Upper lobe of right lung (tissue), 1 donor: ENCODE measurements at places on chromosomes 11 and 22.

GRCh38 chr11:60912223-60912850 is 1.6 kb upstream of the TMEM109 start:
- no peak for DNase-seq

DNA sequence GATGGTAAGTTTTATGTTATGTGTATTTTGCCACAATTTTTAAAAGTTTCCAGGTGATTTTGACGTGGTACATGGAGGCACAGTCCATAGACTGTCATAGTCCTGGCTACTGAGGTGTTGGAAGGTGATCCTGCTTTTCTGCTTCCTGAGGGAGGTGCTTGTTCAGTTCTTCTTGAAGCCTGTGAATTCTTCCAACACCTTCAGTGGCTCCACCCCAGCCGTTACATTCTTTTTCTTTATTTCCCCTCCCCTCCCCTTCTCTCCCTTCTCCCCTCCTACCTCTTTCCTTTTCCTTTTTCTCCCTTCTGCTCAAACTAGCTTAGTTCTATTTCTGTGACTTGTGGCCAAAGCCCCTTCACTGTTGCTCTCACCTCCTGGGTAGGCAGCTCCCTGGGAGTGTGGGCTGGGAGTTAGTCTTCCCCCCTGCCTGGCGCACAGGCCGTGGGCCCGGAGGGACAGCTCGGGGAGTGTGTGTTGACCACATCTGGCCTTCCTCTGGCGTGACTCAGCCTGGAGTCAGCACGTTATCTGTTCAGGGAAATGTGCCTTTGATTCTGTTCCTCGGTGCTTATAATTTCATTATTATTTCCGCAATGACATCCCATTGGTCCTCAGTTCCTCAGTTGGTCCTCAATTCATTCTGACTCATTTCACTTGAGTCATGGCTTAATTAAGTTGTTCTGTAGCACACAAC is 566.2 kb downstream of the TBC1D22A start:
- DNase-seq: no peak

GRCh38 chr11:101860696-101861427 is 53.9 kb upstream of the CEP126 start:
- DNase-seq: peak; percentile 56

DNA sequence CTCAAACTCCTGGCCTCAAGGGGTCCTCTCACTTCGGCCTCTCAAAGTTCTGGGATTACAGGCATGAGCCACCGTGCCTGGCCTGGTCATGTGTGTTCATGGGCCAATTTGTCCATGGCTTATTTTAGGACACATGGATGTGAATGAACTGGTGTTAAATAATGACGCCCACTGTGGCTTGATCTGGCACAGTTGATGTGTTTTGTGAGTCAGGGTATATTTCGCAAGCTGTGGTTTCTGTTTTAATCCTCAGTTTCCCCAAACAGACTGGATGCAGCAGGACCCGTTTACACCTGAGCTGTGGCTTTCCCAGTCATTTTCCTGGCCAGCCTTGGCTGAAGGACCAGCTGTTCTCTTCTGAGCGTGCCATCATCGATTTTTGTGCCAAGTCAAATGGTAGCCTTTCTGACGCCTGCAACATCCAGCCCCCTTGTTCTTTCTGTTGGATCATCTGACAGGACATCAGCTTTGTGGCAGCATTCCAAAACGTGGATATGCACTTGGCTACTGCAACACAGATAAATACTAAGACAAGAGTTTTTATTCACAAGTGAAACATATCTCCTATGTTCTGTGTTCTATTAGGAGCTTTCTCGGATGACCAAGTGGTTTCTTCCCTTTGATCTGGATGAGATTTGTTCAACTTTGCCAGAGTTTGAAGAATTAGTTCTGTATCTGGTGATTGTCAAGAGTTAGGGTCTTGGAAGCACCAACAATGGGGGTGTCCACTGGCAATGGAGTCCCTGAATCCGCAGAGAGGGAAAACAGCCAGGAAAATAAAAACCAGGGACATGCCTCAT is 40.0 kb upstream of the SEPTIN5 start:
- DNase-seq: no peak

DNA sequence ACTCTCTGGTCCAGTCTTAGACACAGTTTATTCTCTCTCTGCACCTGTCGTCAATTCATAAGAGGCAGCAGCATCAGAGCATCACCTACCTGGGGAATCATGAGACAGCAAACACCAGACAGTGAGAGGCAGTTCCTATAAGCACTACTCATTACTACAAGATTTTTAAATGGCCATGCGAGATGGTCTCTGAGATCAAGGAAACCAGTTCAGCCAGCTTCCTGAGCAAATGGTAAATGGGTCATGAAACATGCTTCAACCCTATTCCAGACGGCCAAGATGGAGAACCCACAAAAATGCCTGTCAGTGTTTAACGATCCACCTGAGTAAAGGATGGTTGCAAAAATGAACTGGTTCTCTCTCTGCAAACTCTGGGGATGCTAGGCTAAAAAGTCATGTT is 52.9 kb downstream of the SYTL2 start:
- no peak for DNase-seq

DNA sequence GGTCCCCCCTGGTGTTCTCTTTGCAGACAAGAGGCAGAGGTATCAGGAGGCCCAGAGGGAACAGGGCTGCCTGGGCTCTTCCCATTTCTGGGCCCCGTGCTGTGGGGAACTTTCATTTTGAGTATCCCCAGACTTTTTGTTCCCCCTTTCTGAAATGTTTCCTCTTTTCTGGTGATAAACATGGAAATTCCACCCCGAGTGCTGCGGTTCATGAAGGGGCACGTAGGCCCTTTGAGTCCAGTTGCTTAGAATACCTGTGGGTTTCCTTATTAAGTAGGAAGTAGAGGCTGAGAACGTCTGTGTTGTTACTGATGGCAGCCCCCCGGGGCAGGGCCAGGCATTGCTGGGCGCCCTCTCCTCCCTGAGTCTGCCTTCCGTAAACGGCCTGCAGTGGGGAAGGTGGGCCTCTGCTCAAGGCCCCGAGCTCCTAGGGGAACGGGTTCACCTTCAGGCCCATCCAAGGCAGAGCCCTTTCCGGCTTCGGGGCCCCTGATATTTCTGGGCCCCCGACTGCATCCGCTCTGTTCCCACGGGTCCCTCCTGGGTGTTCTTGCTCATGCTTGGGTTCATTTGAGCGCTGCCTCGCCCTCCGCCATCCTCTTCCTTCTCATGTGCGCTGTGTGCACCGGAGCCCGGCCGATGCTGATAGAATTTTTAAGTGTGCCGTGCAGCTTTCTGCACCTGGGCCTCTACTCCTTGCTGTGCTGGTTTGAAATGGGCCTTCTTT is 12.0 kb downstream of the TBC1D22A start:
- DNase-seq: no peak

GRCh38 chr11:47148270-47148669 is 28.4 kb downstream of the ARFGAP2 start:
- no peak for DNase-seq

GRCh38 chr22:39871008-39871798 is 22.4 kb downstream of the ENTHD1 start:
- no peak for DNase-seq

DNA sequence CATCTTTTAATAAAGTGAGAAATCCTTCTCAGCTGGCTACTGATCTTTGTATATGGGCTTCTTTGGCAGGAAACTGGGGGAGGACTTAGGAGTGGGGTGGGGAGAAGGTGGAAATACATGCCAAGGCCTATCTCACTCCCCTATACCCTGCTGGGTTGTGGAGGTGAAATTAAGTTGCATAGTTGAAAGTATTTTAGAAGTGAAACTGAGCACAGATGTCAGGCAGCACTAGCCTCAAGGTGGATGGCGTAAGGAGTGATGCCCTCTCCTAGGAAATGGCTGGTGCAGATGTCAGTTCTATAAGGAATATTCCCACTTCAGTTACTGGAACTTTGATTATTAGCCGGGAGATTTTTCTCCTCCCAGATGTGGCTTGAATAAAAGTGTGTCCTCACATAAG is 46.3 kb downstream of the NNMT start:
- DNase-seq: no peak

GRCh38 chr11:101346591-101346990 is 217.0 kb upstream of the PGR start:
- DNase-seq: no peak

- no peak for DNase-seq
These were observed 90.8 kb upstream of the ALKBH3 start for GRCh38 chr11:43789700-43790443.

- peak; percentile 64 for DNase-seq
These were observed 19.8 kb upstream of the RAPSN start for GRCh38 chr11:47468598-47469214.

- DNase-seq: no peak
These were observed 10.4 kb downstream of the FADS2 start for GRCh38 chr11:61838501-61838900.

DNA sequence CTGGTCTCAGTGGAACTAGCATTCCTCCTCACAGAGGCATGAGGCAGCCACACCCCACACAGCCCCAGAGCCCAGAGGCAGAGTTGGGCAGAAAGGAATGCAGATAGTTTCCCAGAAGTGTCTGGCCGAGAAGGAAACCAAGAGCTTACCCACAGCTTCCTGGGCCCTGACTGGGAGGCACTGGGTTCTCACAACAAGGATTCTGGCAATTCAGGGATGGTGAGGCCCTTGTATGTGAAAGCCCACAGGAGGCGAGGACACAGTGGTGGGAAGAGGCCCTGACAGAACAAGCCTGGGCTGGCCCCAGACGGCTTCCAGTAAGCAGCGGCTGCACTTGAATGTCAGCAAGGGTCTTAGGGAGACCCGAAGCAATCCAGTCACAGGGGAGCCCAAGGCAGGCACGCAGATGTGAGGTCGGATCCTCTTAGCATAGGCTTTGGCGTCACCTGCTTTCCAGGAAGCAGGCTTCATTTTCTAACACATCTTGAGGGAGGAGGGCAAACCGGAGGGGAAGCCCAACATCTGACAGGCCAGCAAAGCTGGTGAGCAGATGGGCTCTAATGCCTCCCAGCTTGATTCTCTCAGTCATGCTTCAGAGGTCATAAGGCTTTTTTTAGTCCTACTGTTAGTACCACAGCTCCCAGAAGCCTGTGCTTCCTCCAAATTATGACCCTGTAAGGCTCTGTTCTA is 78.3 kb upstream of the AKIP1 start:
- DNase-seq: peak; percentile 69

- peak; percentile 78 for DNase-seq
These were observed 564 bp downstream of the THAP12 start for GRCh38 chr11:76380159-76380976.

DNA sequence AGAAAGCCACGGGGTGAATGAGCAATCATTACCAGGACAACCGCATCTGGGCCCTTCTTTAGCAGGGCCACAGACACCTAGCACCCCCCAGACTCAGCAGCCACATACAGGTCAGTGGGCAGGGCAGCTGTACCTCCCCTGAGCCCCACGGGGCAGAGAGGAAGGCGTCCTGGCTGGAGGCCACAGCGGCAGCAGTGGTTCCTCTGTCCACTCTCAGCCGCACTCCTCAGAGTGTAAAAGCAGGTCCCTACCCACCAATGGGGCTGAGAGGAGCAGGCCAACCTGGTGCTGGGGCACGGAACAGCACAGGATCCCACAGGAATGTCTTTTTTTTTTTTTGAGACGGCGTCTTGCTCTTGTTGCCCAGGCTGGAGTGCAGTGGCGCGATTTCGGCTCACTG is 65.5 kb downstream of the APOL1 start:
- DNase-seq: no peak

- no peak for DNase-seq
These were observed 29.6 kb downstream of the SBF1 start for GRCh38 chr22:50445071-50445879.

DNA sequence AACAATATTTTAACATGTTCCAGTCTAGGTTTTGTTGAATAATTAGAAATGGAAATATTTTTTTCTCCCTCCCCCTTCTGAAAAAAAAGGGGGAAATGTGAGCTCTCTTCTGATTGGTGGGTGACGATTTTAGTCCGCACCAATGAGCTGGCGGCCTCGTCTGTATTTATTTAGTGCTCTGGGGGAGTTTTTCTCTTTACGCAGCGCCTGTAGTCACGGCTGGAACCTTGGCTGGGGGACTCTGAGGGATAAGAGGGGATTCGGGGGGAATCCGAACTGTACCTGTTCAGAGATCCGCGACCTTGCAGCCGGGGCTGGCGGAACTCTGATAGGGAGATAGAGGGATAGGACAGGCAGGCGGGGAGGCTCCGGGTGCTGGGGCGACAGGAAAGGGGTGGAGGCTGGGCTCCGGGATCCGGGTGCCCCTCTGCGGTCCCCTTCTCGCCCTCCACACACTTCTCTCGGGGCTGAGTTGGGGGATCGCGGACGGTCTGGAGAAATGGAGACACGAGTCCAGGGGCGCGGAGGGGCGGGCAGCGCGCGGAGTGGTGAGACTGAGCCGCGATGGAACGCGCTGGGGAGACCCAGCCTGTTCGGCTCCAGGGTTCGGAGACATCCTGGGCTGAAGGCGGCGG is 99.7 kb upstream of the HSD17B12 start:
- DNase-seq: no peak

- DNase-seq: peak; percentile 62
These were observed 590.0 kb downstream of the METTL15 start for GRCh38 chr11:28697920-28698827.

DNA sequence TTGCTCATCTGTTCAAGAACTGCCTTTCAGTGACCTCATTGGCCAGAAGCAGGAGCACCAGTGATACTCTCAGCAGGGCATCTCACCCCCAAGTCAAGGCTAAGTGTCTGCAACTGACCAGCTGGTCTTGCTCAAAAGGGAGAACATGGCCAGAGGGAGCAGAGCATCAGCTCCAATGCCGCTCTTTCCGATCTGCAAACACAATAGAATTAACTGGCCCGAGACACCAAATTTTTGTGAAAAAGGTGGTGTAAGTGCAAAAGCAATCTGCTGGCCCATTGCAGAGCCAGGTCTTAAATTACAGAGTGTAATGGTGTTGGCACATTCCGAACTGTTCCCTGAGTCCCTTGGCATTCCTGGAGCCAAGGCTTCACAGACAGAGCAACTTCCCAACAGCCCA is 97.0 kb downstream of the PKNOX2 start:
- DNase-seq: no peak

GRCh38 chr22:27612115-27612514 is 189.4 kb downstream of the MN1 start:
- DNase-seq: no peak

DNA sequence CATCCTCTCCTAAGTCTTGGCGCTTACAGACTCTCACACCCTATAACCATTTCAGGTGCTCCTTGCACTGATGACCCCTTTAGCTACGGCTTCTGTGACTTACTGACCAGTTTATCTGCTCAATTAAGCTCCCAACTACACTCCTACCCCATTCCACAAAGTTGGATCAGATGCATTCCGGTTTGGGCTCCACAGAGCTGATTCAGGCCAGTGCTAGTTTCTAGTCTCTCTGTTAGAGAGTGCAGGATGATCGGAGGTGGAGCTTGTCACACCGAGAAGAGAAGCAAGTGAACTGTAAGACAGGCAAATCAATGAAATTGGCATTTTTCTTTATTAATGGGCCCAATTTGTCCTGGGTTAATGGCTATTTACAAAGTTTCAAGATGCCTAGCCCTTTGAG is 436.8 kb upstream of the CADM1 start:
- DNase-seq: no peak
